IPS DF 6.9 (cell line): ENCODE measurements at places on chromosomes 7 and 10.

DNA sequence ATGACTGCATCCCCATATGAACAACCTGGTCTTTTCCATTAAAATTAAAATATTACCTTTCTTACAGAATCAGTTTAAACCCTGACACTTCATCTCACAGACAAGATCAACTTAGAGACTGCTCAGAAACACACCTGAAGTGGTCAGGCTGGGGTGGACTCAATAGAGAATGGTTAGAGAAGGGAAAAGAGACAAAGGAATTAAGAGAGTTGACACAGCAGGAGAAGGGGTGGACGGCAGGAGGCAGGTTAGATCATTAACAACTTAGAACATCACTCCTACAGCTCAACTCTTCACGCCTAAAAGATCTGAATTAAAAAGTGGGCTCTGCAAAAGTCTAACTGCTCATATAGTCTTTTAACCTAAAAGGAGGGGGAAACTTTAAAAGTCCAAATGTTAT, 157.7 kb upstream of the COL1A2 start:
- no peak for DNase-seq

DNA sequence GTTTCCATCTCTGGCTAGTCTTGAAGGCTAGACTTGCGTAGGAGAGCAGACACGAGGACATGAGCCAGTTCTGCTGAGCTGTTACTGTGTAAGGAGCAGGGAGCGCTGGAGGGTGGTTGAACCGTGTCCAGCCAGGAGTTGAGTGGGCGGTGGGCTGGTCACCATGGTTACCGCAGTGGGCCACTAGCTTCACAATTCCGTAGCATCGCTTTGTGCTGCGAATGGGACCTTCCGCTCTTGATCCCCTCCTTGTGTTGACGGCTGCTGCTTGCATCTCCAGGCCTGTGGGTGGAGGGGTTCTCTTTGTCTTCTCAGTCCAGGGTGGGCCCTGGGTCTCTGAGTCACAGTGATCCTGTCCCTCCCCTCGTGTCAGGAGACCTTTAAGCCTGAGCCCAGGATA, 49.4 kb upstream of the OCM start:
- DNase-seq, result no peak

DNA sequence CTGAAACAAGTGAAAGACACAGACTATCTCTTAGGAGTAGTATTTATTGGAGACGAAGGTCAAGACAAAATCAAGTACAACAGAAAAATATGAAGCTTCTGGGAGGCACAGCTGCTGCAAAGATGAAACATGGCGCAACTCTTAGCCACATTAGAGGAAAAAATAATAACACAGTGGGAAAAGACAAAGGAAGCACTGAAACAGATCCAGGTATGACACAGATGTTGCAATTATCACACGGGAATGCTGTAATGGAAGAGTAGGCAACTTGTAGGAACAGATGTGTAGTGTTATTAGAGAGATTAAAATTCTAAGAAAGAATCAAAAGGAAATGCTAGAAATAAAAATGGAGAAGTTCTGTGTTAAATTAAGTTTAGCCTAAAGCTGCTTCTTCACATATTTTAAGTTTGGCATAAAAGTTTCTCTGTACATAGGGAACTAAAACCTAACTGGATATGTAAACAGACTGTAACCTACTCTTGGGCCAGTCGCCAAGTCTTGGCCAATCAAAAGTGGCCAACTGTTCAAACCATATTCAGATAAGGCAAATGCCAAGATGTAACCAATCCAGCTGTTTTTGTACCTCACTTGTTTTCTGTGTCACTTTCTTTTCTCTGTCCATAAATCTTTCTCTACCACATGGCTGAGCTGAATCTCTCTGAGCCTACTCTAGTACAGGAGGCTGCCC, 1132.0 kb upstream of the LRRTM3 start:
- DNase-seq, result no peak

- DNase-seq, result no peak
Measured at GRCh38 chr7:112448891-112449290, 1.4 kb upstream of the IFRD1 start.

GRCh38 chr10:120765226-120765803, 85.8 kb upstream of the WDR11 start:
- no peak for DNase-seq

DNA sequence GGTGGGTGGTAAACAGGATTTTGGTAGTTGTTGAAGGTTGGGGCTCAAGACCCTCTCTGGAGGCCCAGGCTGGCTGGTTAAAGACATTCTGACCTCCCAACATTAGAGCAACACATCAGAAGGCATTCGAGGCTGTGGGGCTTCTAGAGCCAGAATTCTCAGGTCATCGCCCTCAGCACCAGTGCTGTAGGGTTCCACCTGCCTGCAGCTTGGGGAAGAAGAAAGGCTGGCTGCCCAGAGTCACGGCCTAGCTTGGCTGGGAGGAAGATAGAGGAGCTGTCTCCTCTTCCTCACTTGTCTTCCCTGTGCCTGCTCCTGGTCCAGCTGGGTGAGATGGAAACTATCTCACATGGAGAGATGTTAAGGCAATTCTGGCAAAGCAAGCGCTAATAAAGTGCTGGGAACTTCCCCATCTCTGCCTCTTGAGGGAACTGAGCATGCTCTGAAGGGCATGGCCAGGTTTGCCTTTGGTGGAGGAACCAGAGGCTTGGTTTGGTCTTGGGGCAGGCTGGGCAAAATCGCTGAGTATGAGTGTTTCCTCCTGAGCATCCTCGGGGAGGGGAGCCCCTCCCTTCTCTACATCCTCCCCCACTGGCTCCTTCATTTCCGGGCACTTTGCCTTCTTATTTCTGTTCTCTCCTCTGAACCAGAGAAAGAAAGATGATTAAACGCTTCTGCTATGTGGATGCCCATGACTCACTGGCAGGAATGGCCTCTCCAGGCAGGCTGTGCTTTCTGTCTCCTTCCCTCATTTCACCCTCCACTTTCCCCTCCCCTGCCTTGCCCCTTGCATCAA, 509.0 kb upstream of the PODXL start:
- no peak for DNase-seq

GRCh38 chr10:14173706-14174594, 156.8 kb downstream of the FRMD4A start:
- DNase-seq, result no peak

- no peak for DNase-seq
Measured at GRCh38 chr10:129627442-129627841, 160.4 kb downstream of the MGMT start.
